ENCODE measurements at places on chromosomes 2 and 18. TPM values are rescaled to one million over a fixed set of nuclear protein-coding genes. Genes with fewer than 3 reads are reported as not detected.

GRCh38 chr2:167005096-167005495 is 116.8 kb downstream of the XIRP2 start:
- no peak for DNase-seq

GRCh38 chr18:80177128-80177527 is 68.1 kb downstream of the ADNP2 start:
- no peak for DNase-seq

DNA sequence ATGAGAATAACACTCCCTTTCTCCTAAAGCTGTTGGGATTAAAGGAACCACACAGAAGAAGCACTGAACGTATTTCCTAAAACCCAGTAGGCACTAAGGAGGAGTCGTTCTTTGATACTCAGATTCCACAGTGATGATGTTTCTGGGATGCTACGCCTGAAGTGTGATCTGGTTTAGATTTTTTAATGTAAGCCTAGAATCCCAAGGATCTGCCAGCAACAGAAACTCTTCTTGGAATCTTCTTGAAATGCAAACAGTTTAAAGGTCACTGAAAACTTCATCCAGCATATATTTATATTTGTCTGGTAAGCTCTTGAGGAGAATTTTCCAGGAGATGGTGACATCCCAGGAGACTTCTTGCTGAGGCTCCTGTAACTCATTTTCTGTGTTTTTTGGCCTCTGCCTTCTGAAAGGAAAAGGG is 247.6 kb upstream of the TRIB2 start:
- DNase-seq, result no peak

DNA sequence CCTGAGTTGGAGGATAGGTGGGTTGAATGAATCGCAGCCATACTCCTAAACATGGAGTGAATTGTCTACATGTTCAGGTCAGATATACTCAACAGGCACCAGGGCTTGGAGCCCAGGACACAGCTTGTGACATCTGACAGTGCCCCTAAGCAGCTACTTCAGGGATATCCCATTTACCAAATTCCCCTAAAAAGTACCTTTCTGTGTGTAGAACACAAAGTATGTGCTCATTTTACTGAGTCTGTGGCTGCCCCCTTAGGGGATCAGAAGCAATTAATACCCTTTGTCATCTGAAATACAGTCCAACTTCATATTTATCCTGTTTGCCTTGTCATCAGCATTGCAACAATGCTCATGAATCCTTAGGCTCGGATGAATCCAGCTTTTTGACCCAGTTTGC is 20.8 kb downstream of the TNFRSF11A start:
- DNase-seq, result no peak

The KCNG2 gene
- polyA plus RNA-seq, result not detected

Measured in right renal cortex interstitium (tissue), 3 donors.